Right atrium auricular region (tissue), 2 donors: ENCODE measurements at places on chromosomes 3 and 15. TPM values are rescaled to one million over a fixed set of nuclear protein-coding genes. Genes with fewer than 3 reads are reported as not detected.

The NEK10 gene
- total RNA-seq: 18.3 TPM

The CCDC54 gene
- not detected for total RNA-seq

The SERPINI2 gene
- total RNA-seq: 2.2 TPM

DNA sequence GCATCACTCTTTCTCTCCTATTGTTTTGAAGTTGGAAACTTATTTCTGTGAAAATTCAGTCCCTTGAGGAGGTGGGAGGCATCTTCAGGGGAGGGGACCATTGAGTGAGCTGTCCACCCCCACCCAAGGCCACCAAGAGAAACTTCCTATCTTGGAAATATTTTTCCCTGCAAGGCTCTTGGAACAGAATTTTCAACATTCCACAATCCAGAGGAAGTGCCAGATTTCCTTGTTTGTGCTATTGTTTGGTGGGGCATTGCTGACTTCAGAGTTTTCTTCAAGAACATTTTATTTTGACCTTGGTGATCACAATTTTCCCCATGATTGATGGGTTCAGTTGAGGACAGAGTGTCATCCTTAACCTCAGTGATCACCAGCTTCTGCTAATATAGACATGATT lies 12.0 kb downstream of the DNASE1L3 start:
- no peak for DNase-seq

GRCh38 chr15:64138331-64138941 lies 13.1 kb upstream of the SNX22 start:
- DNase-seq: no peak

DNA sequence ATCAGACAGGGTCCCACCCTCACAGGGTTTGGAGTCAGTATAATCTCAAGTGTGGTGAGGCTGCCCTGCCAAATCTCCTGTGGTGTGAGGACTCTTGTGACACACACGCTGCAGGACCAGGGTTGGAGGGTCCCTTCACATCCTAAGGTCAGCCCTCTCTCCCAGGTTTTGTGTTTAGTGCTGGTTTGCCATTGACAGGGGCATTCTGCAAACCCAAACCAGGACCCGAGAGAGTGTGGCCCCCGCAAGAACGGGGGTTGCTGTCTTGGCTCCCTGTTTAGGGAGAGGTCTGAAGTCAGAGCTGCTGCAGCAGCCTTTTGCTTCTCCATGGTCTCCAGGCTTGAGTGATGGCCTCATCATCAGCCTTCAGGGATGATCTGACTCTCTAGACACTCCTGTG lies 14.7 kb downstream of the FAM107A start:
- DNase-seq: peak; percentile 42
